CD4-positive, alpha-beta T cell treated with Interleukin-2 at 100 ng/mL for 4 hours (primary cell): ENCODE measurements at places on chromosomes 4 and X.
A peak's percentile ranks its signal among the peaks of the same experiment; 100 is the strongest.

DNA sequence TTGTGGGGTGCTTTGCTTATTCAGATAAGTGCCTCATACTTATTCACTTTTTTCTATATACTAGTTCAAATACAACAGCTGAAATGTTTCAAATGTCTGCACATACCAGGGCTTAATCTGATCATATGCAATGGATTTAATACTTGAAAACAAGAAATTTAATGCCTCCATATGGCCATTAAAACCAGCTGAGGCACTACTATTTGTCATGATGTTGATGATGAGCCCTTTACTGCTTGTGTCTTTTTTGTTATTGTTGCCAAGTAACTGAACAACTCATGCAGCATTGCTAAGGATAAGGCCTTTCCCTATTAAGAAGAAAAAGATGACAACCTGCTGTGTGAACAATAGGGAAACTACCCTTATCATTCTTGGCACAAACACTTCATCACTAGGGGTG lies 52.5 kb downstream of the MAGEB10 start:
- no peak for DNase-seq

DNA sequence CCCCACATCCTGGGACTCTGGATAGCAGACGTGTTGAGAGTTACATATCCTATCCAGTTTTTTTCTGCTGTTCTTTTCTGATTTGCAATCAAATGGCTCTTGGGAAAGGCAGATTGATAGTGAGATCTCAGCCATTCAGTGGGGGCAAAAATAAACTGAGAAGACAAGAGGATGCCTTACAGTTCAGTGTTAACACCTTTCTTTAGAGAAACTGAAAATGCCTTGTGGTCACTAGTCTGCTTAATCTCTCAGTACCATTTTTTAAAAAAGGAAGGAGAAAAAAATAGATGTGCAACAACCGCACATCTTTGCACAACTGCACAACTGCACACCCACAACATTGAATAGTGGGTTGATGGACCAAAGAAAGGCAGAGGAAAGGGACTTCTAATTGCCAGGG lies 109.3 kb downstream of the ARHGEF9 start:
- no peak for DNase-seq

GRCh38 chr4:6727081-6727942 lies 11.3 kb downstream of the BLOC1S4 start:
- no peak for DNase-seq

DNA sequence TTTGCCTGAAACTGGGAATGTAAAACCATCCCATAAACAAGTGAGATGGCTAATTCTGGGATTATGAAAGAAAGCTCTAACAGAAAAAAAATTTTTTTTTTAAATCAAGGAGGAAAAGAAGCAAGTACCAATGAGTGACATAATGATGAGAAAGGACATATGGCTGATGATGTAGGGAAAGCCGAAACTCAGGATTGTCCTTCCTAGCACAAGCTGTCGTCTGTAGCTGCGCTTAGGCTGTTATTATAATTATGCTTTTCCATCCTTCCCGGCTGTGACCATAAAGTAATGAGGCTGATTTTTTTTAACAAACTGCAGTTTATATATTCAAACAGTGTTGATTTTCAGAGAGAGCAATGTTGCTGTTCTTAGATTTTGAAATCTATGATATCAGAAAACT lies 209.8 kb upstream of the NOCT start:
- DNase-seq: no peak

DNA sequence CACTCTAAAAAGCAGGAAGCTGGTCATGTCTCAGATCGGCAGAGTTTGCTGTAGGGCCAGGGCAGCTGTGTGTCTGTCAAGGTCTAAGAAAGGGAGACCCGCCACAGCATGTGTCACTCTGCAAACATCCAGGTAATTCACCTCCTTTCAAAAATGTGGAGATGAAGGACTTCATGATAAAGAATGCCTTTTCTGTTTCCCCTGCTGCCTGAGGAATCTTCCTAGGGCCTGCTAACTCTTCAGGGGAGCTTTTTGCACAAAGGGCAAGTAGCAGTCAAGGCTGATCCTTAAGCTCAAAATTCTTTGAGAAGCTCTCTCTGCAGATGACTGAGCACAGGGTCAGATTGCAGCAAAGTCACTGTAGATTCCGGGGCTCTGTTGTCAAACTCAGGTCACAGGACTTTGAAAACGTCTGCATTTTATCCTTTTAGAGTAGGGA lies 21.1 kb downstream of the RASL11B start:
- DNase-seq: no peak

DNA sequence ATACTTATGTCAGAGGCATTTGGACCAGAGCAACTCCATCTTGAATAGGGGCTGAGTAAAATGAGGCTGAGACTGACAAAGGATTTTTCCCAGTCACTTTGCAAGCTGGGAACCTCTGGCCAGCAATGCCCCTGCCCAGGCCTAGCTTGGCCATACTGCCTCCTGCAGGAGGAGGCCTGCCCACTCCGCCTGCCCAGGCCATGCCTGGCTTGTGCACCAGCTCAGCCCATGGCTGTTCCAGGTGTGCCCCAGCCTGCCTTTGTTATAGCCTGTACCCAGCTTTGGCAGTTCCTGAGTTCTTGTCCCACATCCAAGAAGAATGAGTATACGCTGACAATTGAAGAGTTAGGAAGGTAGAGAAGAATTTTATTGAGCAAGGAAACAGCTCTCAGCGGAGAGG lies 176.1 kb downstream of the AASDH start:
- DNase-seq: no peak

DNA sequence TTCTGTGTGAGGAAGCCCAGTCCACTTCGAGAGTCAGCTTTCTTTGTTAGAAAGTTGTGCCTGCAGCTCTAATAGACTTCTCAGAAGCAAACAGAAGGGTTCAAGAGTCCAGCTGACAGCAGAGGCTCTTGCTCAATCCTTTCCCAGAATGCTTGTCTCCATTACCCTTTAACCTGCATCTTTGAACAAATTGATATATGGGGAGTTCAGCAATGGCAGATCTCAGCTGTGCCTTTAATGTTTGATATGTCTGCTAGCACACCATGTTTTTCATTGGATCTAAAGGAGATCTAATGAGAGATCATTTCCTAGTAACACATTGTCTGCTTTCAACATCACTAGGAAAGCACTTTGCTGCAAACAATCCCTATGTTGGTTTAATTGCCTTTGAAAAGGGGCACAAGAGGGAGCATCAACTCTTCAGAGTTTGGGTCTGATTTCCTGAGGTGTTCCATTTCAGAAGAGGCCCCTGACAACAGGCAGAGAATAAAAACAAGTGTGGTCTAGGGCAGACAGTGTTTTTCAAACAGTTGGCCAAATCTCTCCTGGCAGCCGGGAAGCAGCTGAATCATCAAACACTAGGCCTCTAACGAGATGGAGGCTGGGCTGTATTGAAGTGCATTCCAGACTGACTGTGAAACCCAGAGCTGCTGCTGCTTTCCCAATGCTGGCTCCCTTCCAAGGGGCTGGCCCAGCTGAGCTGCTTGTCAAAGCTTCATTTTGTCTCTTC lies 55.5 kb downstream of the LUZP4 start:
- DNase-seq: no peak

GRCh38 chrX:148298737-148299136 lies 201.7 kb upstream of the AFF2 start:
- DNase-seq: peak; percentile 12

DNA sequence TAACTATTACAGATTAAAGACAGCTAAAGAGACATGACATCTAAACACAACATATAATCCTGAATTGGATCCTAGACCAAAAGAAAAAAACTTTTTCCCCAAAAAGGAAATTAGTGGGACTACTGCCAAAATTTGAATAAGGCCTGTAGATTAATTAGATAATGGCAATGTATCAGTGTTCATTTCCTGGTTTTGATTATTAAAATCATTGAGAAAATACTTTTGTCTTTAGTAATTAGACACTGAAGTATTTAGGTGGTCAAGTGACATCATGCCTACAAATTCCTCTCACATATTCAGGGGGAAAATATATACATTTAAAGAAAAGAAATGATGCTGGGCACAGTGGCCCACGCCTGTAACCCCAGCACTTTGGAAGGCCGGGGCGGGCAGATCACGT lies 10.4 kb upstream of the USO1 start:
- no peak for DNase-seq

DNA sequence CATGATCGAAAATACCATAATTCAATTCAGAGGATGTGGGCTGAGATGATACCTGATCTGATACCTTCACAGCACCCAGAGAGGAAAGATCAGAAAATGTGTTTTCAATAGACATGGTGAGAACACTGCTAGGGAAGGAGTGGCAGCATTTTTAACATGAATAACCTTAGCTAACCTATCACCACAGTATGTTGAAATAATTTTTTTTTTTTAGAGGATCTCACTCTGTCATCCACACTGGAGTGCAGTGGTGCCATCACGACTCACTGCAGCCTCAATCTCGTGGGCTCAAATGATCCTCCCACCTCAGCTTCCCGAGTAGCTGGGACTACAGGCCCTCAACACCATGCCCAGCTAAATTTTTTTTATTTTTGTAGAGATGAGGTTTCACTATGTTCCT lies 90.5 kb upstream of the RAPGEF2 start:
- DNase-seq: no peak

DNA sequence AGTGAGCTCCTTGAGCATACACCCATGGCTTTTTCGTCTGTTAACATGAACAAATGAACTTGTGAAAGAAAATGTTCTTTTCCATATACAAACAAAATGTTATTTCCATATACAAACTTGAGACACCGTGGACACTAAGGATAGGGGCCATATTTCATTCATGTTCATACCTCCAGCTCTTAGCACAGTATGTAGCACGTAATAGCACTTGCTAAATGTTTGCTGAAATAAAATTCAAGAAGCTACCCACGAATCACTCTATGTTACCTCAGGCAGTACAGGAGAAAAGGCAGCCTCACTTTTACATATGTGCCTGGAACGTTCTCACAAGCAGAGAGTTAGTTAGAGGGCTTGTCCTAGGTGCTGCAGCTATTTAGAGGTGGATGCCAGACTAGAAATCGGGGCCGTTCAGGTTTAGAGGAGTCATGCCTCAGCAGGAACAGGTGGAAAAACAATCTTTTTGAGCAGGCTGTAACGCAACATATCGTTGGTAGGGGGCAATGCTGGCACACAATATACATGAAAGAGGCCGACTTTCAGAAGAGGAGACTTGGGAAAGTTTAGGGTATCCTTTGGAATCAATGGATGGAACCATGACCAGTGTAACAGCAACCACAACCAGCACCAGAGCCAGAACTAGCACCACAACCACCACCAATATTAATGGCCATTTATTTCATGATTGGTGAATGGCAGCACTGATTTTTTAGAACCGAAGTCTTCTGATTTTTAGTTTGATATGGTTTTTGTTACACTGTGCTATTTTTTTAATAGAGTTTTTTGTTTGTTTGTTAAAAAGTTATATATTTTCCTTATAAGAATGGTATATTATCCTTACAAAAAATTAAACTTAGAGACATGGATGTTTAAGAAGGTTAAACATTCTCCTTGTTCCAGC lies 14.8 kb upstream of the PAQR3 start:
- no peak for DNase-seq

DNA sequence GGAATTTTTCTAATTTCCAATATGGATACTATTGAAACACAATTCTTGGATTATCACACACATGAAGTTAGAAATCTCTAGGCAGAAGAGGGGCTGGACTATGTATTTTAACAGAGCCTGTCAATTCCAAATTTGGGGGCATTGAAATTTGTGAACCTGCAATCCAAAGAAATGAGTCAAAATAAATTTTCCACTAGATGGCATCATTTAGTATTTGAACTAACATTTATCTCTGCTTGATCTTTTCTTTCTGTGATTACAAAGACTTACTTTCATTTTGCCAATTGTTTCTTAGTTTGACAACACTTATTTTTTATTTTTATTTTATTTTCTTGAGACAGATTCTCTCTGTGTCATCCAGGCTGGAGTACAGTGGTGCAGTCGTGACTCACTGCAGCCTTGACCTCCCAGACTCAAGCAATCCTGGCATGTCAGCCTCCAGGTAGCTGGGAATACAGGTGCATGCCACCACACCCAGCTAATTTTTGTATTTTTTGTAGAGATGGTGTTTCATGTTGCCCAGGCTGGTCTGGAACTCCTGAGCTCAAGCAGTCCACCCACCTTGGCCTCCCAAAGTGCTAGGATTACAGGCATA lies 2.7 kb upstream of the PYURF start:
- peak; percentile 38 for DNase-seq

- no peak for DNase-seq
Observed at GRCh38 chr4:151459375-151459774, 50.4 kb downstream of the FHIP1A start.

DNA sequence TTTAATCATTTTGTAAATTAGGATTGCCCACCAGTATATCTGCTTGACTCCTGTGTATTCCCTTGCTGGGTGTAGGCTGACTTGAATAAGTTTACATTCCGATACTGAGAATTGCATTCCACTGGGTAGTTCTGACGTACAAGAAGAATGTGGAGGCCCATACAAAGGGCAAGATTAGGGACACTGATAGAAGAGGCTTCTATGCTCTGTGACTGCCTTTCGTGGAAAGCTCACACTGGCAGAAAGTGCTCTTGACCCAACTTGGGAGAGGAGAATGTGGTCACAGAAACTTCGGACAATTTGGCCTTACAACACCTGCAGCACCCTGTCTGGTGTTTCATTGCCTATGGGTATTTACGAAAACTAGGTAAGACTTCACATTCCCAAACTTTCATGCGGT lies 126.3 kb downstream of the RAPGEF2 start:
- no peak for DNase-seq

DNA sequence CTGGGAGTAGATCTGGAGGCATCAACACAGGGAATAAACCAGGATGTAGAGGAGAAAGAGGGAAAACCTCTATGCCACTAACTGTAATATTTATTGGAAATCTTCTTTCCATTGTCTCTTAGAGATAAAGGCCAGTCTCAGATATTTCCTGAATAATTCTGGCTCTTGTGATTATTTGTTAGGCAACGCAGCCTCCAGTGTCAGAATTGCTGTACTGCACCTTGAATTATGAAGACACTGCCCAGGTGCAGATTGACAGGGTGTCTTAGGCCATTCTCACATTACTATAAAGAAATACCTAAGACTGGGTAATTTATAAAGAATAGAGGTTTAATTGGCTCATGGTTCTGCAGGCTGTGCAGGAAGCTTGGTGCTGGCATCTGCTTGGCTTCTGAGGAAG lies 100.7 kb upstream of the ZDHHC15 start:
- DNase-seq: no peak

DNA sequence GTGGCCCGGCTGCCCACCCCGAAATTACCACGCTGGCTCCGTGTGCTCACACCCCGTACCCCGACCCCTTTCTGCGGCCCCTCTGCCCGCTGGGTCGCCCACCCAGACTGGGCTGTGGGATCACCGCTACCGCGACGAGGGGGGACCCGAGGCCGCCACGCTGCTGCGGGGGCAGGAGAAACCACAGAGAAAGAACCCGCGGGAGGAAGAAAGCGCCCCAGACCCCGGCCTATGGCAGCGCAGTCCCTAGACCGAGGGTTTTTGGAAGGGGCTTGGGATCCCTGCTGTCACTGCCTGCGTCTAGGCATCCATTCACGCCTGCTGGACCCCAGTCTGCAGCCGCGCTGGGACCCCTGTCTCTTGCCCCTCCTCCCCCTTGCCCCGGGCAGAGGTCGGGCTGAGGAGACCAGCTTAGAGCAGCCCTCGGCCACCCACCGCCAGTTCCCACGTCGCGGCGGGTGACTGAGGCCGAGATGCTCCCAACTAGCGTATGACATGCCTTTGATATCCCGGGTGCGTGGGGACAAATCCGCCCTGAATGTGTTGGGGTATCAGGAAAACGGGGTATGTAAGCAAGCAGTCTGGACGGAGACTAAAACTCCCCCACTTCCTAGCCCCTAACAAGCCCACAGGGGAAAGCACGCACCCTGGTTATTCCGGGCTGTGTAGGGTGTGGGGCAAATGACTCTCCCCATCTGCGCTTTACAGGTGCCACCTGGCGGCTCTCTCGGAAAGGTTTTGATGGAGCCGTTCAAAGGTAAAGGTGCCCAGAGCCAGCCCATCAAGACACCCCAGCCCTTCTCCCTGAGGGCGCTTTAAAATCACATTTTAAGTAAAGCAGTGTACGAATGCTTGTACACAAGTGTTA lies 862 bp upstream of the INPP4B start:
- DNase-seq: peak; percentile 77
